Right forelimb (tissue), 1 donor: ENCODE measurements at places on chromosomes 6 and 20.

GRCh38 chr6:68279793-68280557, 355.1 kb upstream of the ADGRB3 start:
- no peak for DNase-seq

DNA sequence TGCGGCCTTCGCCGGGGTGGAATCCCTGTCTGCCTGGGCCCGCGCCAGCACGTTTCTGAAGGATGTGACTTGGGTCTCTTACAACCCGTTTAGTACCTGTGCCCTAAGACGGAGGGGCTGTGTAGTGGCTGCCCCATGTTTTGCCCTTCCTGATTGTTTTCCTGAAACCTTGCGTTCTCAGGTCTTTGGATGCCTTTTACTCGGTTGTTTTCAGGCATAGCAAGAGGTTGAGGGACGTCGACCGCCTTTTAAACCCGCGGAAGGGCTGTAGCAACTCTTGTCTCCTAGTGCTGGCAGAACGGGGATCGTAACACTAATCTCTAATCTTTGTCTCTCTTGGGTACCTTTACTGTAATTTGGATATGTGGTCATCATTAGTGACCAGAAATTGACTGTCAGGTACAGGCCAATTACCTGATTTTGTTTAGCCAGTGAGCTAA, 706 bp upstream of the NANP start:
- no peak for DNase-seq

DNA sequence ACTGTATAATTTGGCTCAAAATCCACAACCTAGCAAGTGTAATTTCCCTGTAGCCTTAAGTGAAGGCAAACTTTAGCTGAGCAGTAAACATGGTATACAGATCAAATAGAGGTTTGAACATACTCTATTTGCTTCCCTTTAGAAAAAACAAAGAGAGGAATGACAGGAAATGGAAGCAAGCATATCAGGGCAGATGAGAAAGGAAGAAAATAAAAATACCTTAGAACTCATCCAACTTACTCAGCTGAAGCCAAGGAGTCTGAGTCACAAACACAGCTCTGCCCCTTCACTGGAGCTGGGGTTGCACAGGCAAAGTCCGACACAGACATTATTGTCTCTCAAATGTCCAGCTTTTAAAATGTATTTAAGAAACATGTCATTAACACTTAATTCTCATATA, 379.9 kb upstream of the IRAK1BP1 start:
- DNase-seq: no peak

DNA sequence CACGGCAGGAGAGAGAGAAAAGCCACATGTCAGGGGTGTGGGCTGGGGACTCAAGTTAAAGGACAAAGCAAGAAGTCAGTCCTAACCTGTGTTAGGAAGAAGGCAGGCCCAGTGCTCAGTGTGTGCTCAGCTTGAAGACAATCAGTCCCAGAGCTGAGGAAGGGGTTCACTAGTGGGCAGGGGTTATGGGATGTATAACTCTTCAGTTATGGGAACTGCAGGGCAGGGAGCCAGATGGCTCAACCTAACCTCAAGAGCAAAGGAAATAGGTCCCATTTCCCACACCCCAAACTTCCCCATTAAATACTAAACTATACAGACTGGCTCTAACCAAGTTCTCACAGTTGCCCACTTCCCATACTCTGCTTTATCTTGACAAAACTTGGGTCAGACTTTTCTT, 7.4 kb upstream of the SSTR4 start:
- no peak for DNase-seq

DNA sequence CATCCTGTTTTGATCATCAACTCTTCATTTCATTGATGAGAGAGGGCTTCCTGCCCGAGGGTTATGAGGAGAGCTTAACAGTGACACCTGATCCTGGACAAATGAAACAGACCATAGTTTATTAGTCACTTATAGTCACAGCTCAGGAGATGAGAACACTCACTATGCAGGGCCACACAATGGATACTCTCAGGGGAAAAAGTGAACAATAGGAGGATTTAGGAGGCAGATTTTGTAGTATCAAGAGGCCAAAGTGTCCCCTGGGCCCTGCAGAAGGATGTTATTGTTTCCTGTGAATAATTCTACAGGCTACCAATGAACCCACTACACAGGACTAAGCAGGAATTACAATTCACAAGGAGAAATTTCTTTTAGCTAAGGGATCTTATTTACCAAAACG, 772.8 kb upstream of the MAN1A1 start:
- DNase-seq: no peak

DNA sequence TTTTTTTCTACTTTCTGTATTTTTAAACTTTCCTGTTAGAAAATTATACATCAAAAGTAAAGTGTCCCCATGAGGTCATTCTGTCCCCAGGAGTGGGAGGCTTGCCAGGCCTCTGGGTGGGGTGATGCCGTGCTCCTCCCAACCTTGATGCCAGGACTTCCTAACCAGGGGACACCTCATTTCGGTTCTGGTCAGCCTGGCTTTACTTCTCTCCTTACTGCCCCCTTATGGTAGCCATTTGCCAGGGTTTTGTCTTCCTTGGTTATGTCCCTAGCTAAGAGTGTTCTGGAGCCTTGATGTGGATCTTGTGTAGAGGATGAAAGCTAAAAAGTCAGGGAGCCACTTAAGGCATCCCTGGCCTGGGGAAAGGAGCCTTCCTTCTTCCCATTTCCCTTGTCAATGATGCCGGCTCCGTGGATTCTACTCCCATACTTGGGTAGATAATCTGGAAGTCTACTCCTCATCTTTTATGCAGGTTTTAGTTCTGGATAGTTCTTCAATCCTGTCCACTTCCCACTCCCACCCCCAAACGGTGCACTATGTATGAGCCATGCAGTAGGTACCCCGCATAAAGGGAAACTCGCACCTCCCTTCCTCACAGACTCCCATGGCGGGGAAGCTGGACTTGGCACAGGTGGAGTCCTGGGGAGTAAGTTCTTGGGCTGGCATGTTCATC, 164.1 kb upstream of the SALL4 start:
- DNase-seq: peak; percentile 49

- no peak for DNase-seq
Measured at GRCh38 chr6:40852779-40853373, 186.1 kb downstream of the UNC5CL start.

- DNase-seq: no peak
Measured at GRCh38 chr20:51463560-51463959, 79.0 kb downstream of the NFATC2 start.
